AG10803 (cell line): ENCODE measurements at places on chromosomes 7 and 10.

- DNase-seq, result no peak
These were observed 349.3 kb downstream of the CXCL12 start for GRCh38 chr10:44035474-44036197.

- DNase-seq, result no peak
These were observed 48.9 kb downstream of the TYW1 start for GRCh38 chr7:67045496-67045995.

GRCh38 chr7:37826825-37827224 lies 21.6 kb upstream of the NME8 start:
- no peak for DNase-seq

DNA sequence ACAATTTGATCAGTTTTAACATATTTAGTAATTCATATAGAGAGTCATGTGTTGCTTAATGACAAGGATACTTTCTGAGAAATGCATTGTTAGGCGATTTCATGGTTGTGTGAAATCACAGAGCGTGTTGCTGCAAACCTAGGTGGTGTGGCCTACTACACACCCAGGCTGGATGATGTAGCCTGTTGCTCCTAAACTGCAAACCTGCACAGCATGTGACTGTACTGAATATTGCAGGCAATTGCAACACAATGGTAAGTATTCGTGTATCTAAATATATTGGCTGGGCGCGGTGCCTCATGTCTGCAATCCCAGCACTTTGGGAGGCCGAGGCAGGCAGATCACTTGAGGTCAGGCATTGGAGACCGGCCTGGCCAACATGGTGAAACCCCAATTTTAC lies 73.7 kb upstream of the BAIAP2L1 start:
- DNase-seq, result peak; percentile 4

- peak; percentile 62 for DNase-seq
These were observed 86.2 kb upstream of the PPIF start for GRCh38 chr10:79260811-79261740.
